Dermis blood vessel endothelial cell (primary cell): ENCODE measurements at places on chromosomes 11 and 22. TPM values are rescaled to one million over a fixed set of nuclear protein-coding genes. Genes with fewer than 3 reads are reported as not detected.

DNA sequence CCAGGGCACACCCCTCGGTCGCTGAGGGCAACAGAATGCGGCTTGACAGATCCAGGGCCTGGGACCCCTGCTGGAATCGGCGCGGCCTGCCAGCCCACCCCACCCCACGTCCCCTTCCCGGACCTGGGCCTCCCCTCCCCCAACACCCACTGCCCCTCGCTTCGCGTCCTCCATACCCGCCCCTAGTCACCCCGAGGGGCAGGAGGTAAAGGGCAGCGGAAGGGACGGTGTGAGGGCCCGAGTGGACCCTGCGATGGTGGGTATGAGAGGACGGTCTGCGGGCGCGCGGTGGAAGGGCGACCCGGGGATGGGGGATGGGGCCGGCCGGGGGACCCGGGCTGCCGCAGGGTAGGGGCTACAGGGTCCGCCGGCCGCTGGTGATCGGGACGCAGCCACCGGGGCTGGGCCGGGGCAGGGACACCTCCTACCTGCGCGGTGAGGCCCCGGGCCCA is 311 bp downstream of the APBB1 start:
- peak; percentile 7 for DNase-seq

- DNase-seq: no peak
These were observed 11.5 kb downstream of the CCDC117 start for GRCh38 chr22:28783786-28784671.

DNA sequence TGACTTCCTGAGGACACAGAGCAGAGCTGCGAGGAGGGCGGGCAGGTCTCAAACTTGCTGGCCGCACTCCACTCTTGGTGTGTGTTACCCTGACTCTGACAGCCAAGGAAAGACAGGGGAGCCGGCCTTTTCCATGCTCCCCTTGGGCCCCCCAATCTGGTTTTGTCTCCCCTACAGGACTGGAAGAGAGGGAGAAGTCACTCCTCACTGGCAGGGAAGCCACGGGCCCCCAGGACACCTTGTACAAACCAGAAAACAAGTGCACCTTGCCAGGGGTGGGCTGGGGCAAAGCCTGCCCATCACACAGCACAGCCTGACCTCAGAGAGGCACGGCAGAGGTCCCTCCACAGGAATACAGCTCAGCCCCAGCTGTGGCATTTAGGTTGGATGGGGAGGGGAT is 20.2 kb downstream of the CBX7 start:
- DNase-seq: no peak

DNA sequence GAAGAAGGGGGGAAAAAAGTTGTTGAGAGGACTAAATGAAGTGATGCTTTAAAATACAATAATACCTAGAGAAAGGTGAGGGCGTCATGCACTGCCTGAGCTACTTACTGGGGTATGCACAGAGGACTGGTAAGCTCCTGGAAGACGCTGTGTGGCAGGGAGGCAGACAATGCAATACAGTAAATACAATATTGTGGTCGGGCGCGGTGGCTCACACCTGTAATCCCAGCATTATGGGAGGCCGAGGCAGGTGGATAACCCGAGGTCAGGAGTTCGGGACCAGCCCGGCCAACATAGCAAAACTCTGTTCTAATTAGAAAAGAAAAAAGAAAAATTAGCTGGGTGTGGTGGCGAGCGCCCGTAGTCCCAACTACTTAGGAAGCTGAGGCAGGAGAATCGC is 683 bp upstream of the SYTL2 start:
- no peak for DNase-seq

The GRAP2 gene
- under 0.01 TPM in 1 of 2 replicates, not detected in the other for total RNA-seq

DNA sequence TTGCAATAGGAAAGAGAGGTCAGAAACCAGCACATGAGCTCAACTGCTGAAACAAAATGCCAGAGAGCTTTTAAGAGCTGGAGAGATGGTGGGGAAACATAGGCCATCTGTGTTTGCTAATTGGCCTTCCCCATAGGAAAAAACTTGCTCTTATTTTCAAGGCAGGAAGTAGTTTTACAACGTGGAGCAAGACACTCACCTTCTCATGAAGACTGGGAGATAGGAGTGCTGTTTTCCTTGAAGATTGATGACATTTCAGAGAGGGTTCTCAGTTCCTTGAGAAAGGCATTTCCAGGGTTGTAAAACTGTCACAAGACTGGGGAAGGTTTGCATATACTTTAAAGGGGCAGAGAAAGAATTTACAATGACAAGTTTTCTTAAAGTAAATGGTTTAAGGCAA is 586.3 kb upstream of the RAG2 start:
- no peak for DNase-seq

DNA sequence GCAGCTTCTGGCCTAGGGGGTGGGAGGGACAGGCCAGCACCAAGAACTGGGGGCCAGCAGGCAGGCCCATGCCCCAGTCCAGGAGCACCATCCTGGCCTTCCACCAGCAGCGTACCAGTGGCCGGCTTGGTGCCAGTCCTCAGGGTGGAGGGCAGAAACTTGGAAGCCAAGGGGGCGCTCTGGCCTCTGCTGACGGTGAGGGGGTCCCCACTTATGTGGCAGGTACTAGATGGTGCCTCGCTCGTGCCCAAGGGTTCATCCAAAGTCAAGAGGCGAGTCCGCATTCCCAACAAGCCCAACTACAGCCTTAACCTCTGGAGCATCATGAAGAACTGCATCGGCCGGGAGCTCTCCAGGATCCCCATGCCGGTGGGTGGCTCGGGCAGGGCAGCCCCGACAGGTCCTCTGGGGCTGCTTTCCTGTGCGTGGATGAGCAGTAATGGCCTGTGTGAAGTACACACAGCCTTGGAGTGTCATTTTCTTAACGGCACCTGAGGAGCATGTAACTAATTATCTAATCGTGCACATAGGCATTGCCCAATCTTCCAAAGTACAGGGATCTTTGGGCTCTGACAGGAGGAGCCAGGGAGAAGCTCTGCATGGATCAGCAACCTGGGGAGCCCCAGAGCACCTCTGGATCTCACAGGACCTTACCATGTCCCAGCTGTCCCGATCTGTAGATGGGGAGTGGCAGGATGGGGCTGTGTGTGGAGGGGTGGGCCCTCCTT is 79.1 kb downstream of the MORC2 start:
- DNase-seq: no peak

GRCh38 chr11:47979378-47980087 is 826 bp upstream of the PTPRJ start:
- DNase-seq: no peak

DNA sequence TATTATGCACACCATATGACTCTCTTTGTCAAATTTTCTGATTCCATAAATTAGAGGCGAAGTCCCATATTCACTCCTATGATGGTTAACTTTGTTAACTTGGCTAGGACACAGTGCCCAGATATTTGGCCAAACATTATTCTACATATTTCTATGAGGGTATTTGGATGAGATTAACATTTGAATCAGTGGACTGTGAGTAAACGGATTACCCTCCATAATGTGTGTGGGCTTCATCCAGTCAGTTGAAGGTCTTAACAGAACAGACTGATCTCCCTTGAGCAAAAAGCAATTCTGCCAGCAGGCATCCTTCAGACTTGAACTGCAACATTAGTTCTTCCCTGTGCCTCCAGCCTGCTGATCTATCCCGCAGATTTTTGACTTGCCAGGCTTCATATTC is 69.9 kb downstream of the FZD4 start:
- no peak for DNase-seq

The SCT gene
- total RNA-seq: not detected in 2 replicates

GRCh38 chr22:29668673-29669072 is 51.1 kb upstream of the CABP7 start:
- DNase-seq: no peak

DNA sequence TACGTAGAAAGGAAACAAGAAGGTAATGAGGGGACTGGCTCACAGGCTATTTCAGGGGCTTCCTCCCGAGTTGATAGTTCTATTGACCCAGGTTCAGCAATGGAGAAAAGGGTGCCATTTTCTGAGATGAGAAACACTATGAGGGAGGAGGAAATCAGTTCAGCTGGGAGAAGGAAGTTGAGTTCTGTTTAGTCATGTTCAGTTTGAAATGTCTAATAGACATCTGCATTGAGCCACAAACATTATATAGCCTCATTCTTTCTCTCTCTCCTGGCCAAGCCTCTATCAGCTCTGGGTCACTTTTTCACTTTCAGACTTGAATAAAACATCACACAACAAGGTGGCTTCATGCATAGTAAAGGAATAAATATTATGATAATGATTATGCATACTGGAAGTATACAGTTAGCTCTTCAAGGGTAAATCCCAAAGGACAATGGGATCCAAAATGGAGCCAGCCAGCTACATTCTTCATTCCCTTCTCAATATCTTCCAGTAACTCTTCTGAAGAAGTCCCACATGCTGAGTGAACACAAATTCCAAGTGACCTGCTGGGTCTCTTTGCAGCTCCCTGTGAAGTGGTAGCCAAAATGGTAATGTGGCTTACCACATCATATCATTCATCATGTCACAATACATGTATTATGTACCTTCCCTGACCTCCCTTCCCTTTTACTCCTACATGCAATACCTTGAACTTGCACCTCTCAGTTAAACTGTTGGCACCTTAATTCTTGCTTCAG is 80.9 kb upstream of the CD44 start:
- DNase-seq: no peak

DNA sequence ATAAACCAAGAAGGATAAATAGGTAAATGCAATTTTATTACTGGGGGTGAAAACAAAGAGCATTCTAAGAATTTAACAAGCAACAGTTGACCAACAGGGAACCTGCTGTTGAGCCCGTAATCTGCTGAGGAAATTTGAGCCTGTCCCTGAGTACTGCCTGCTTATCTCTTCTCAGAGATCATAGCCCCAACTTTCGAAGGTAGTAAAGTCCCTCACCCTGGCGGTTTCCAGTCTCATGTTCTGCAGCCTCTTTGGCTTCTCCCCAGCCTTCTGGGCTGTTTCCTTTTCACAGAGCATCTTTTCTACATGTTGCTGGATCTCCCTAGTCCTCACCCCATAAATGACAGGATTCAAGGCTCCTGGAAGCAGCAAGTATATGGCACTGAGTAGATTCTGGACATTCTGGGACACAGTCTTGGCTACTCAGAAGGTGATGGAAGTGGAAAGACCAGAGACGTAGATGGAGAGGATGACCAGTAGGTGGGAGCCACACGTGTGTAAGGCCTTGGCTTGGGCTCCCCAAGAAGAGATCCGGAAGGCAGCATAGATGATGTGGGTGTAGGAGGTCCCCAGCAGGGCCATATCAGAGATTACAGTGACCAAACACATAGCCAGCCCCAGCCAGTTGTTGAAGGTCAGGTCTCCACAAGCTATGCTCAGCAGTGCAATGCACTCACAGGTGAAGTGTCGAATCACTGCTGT is 51.6 kb downstream of the RRM1 start:
- DNase-seq: no peak

DNA sequence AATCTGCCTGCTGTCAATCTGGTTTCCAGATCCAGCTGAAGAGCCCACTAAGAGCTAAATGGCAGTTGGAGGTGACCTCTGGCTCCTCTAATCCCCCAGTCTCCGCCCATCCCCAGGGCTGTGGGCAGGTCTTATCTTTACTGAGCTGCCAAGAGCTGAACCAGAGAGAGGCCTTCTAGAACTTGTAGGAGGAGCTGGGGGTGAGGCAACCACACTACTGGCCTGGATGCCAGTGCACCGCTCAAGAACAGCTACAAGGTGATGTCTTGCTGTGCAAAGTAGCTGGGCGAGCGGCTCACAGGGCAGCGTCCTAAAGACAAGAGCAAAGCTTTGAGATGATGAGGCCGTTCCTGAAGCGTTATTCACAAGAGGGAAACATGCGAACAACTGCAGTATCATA is 374.6 kb downstream of the CTTN start:
- DNase-seq: no peak

DNA sequence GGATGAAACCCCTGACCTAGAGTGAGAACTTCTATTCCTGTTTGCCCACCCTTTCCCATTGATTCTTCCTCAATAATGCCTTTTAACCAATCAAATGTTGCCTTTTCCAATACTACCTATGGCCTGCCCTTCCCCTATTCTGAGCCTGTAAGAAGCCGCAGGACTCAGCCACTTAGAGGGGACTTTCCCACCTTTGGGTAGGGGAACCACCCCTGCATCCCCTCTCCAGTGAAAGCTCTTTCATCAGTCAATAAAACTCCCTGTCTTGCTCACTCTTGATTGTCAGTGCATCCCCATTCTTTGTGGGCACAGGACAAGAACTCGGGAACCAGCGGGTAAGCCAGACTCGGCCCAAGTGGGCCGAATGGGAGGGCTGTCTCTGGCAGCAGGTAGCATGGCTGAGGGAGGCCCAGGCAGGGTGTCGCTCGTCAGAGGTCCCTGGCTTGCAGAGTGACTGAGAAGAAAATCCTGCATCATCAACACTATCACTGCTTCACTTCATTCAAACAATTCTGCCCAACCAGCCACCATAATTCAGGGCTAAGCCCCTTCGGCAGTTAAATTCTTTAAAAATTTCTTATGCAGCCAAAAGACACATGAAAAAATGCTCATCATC is 30.4 kb downstream of the LDHAL6A start:
- no peak for DNase-seq

The RRM1 gene
- total RNA-seq: 68.8 and 173 TPM in 2 replicates

DNA sequence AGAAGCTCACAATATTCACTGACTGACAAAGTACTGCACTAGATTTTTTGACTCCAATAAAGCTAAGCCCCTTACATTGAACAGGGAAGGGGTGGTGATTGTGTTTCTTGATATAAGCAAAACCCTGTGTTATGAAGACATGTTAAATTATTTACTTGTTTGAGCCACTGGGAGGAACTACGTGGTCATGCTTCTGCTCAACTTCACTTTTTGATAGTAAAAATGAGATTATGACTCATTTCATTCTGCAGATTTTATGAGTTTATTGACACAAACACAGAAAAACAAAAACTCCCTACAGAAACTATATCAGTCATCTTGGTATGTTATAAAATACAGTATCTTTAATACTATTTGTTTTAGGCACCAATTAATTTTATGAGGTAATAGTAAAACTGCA is 124.7 kb downstream of the CADM1 start:
- no peak for DNase-seq

The GGT5 gene
- total RNA-seq: 4.9 and 27.8 TPM in 2 replicates

The PLEKHA7 gene
- total RNA-seq: 4.3 and 6.4 TPM in 2 replicates

DNA sequence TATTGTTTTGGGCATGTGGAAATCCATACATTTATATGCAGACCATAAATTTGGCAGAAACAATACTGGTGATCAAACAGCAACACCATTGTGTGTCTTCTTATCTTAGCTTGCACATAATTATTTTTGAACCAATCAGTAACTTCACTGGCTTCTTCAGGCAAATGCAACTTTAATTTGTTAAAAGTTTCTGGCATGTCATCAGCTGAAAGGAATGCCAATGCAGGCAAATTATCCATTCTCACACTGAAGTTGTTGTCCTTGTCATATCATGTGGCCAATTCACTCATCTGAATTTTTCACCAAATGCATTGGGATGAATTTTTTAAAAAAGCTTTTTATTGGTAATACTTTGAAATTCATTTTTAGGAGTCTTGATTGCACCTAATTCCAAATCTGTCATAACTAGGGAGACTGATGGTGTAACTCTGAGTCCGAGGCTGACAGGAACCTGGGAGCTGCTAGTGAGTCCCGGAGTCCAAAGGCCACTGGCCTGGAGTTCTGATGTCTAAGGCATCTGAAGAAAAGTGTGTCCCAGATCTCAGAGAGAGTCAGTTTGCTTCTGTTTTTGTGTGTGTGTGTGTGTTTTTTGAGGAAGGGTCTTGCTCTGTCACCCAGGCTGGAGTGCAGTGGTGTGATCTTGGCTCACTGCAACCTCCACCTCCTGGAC is 17.4 kb upstream of the OR10V1 start:
- DNase-seq: no peak
